Lower lobe of right lung (tissue), 2 donors: ENCODE measurements at places on chromosomes 6 and 20. TPM values are rescaled to one million over a fixed set of nuclear protein-coding genes. Genes with fewer than 3 reads are reported as not detected.

SLC22A16 gene
- 0.80 TPM for total RNA-seq

REV3L gene
- total RNA-seq = 30.3 TPM

GRCh38 chr6:81909162-81909561, 156.7 kb upstream of the TENT5A start:
- no peaks in the 10 kb centered on the region for H3K27me3 ChIP-seq
- H3K4me3 ChIP-seq = no peak overlapping the region
- no peaks in the 10 kb centered on the region for H3K36me3 ChIP-seq

GRCh38 chr6:110488606-110489190, 12.3 kb upstream of the SLC22A16 start:
- no peaks in the 10 kb centered on the region for H3K27me3 ChIP-seq
- H3K36me3 ChIP-seq = no peaks in the 10 kb centered on the region
- no peak for DNase-seq
- H3K4me1 ChIP-seq = no peaks in the 10 kb centered on the region
- H3K27ac ChIP-seq = no peak overlapping the region

DNA sequence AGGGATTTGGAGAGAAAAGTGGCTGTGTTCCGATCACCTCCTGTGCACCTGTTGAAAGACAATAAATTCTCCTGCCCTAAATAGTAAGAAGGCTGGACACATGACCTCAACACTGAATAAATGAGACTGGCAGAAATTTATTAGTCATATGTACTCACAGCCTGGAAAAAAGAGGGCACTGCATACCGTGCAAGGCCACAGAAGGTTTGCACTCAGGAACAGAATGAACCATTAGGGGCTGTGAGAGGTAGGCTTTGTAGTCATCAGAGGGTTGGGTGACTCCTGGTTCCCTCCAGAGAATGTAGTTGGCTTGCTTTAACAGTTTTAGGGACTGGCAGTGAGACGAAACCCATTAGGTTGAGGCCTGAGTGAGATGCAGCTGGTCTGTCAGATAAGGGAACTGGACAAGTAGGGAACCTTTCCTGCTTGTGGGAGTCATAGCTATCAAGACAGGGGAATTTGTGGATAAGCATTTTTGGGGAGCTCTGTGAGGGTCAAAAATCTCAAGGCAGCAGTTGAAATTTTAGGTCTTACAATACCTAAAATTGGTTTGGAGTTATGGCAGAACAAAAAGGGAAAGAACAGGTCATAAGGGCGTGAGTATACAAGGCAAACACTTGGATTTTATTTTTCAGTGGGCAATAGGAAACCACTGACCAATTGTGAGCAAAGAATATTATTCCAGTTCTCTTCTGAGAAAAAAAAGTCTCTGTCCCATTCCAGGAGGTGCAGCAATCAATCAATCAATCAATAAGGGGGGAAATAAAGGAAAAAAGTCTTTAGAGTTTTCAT, 67.9 kb upstream of the BTN3A2 start:
- no peak overlapping the region for H3K27ac ChIP-seq
- H3K4me3 ChIP-seq = no peak overlapping the region
- peaks cover 7% of the 10 kb centered on the region for H3K27me3 ChIP-seq
- H3K36me3 ChIP-seq = no peaks in the 10 kb centered on the region
- H3K4me1 ChIP-seq = no peaks in the 10 kb centered on the region

- peaks cover 27% of the 10 kb centered on the region for H3K4me1 ChIP-seq
- H3K27me3 ChIP-seq = peaks cover 37% of the 10 kb centered on the region
- DNase-seq = no peak
Observed at GRCh38 chr20:52103335-52103912, 88.2 kb downstream of the ZFP64 start.

ZFP57 gene
- not detected for total RNA-seq

GRCh38 chr6:88513920-88514319, 347.8 kb upstream of the CNR1 start:
- H3K27me3 ChIP-seq = no peaks in the 10 kb centered on the region
- H3K36me3 ChIP-seq = no peaks in the 10 kb centered on the region
- no peaks in the 10 kb centered on the region for H3K4me1 ChIP-seq
- no peak for DNase-seq
- H3K27ac ChIP-seq = no peak overlapping the region

DNA sequence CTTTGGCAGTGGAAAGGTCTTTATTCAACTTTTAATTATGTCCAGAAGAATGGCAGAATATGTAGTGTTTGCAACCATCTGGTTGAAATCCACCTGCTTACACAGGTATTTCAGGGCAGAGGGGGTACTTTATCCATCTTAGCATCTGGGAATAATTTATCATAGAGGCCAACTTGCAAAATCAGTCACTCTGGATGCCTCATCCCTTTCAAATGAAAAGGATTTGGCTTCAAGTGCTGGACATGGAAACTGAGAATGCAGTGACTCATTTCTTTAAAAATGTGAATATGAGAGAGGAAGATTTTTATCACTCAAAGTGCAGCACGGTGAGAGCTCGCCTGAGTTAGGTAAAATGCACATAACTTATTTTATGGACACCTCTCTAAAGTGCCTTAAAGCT, 758.3 kb downstream of the KIF16B start:
- no peaks in the 10 kb centered on the region for H3K4me1 ChIP-seq
- no peaks in the 10 kb centered on the region for H3K27me3 ChIP-seq
- H3K4me3 ChIP-seq = no peak overlapping the region
- H3K27ac ChIP-seq = no peak overlapping the region

DNA sequence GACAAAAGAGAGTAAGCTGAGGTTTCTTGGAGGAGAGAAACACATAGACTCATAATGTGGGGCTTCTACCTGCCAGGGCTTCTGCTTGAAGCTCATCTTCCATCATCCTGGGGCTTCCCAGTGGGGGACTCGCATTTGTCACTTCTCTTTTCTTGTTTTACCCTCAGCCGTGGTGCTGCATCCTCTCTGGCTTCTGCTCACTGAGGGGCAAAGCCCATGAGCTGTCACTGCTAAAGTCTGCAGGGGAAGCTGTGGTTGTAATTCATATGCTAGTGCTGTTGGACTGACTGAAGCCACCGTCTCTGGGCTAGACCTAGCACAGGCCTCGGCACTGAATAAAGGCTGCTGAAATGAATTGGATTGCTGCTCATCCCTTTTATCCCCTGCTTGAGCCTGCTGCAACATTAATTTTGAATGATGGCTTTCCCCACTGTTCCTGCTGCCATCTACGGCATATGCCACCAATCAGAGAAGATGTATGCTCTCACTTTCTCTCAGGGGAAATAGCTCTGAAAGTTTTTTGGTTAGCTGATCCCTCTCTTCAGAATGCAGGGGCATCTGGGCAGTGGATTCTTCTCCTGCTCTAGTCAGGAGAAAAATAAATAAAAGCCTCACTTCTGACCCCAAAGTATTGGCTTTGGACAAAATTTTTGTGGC, 568.4 kb upstream of the MAP3K7 start:
- no peaks in the 10 kb centered on the region for H3K27me3 ChIP-seq
- no peak overlapping the region for H3K27ac ChIP-seq
- H3K4me3 ChIP-seq = no peak overlapping the region
- H3K36me3 ChIP-seq = no peaks in the 10 kb centered on the region
- H3K4me1 ChIP-seq = no peaks in the 10 kb centered on the region

RAD21L1 gene
- not detected for total RNA-seq

GRCh38 chr6:147538821-147539220, 30.3 kb downstream of the SAMD5 start:
- DNase-seq = no peak
- H3K27ac ChIP-seq = no peak overlapping the region
- H3K4me1 ChIP-seq = no peaks in the 10 kb centered on the region
- no peaks in the 10 kb centered on the region for H3K27me3 ChIP-seq
- no peaks in the 10 kb centered on the region for H3K36me3 ChIP-seq

- H3K27me3 ChIP-seq = no peaks in the 10 kb centered on the region
- H3K36me3 ChIP-seq = peaks cover 77% of the 10 kb centered on the region
- peaks cover 12% of the 10 kb centered on the region for H3K4me1 ChIP-seq
- H3K27ac ChIP-seq = no peak overlapping the region
- H3K4me3 ChIP-seq = no peak overlapping the region
Observed at GRCh38 chr20:25300496-25301170, 52.7 kb downstream of the PYGB start.

DNA sequence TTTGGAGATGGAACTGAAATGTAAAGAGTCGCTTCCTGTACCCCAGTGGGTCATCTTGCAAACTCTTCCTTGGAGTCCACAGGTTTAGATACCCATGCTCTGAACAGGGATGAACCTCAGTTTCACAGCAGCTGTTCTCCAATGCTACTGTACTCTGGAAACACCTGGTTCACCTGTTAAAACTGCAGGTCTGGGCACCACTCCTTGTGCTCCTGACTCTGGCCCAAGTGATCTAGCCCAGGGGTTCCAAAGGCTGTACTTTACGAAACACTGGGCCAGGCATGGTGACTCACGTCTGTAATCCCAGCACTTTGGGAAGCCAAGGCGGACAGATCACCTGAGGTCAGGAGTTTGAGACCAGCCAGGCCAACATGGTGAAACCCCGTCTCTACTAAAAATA, 102.1 kb downstream of the ATP9A start:
- no peak overlapping the region for H3K4me3 ChIP-seq
- no peak for DNase-seq
- no peak overlapping the region for H3K27ac ChIP-seq
- H3K36me3 ChIP-seq = peaks cover 27% of the 10 kb centered on the region
- H3K27me3 ChIP-seq = no peaks in the 10 kb centered on the region

SLC22A7 gene
- not detected for total RNA-seq

GRCh38 chr20:42376131-42376530, 758.0 kb upstream of the CHD6 start:
- no peaks in the 10 kb centered on the region for H3K36me3 ChIP-seq
- H3K4me1 ChIP-seq = no peaks in the 10 kb centered on the region
- no peak for DNase-seq
- H3K27me3 ChIP-seq = peaks cover 4% of the 10 kb centered on the region
- H3K27ac ChIP-seq = no peak overlapping the region

JARID2 gene
- total RNA-seq = 16.0 TPM

PNPLA1 gene
- 0.27 TPM for total RNA-seq

DNA sequence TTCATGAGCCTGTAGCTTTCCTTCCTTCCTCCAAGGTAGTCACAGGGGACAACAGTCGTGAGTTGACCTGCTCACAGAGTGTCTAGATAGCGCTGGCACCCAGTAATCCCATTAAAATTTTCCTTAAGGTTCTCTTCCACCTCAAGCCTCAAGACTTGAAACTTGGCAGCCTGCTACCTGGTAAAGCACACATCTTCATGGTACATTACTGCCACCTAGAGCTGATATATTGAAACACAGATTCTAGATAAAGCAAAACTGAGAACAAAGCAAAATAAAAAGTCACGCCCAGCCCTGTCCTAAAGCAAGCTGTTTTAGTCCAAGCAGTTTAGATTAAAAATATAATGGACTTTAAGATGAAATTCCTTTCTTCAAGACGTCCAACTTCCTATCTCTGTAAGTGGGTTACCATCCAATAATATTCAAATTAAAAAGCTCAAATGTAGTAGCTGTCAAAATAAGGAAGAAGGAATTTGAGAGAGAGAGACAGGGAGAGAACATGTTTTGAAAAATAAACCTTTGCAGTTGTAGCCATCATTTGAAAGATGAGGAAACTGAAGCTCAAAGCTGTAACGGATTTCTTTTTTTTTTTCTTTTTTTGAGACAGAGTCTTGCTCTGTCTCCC, 50.7 kb upstream of the CD83 start:
- no peak overlapping the region for H3K4me3 ChIP-seq
- H3K36me3 ChIP-seq = no peaks in the 10 kb centered on the region
- H3K27me3 ChIP-seq = peaks cover 6% of the 10 kb centered on the region
- H3K27ac ChIP-seq = no peak overlapping the region
- DNase-seq = no peak

PTCRA gene
- 9.8 TPM for total RNA-seq

TRIM40 gene
- not detected for total RNA-seq

DNA sequence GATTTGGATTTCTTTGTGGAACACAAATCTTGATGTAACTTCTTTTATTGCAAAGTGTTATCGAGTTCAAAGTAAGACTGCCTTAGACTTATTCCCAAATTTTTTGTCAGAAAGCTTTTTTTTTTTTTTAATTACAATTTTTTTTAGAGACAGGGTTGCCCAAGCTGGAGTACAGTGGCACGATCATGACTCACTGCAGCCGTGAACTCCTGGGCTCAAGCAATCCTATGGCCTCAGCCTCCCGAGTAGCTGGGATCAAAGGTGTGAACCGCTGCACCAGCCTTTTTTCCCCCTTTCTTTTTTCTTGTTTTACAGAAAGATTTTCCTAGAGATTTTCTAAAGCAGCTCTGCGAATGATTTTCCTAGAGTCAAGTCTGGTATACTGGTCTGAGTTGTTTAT, 2.8 kb downstream of the RIOK1 start:
- H3K36me3 ChIP-seq = peaks cover 43% of the 10 kb centered on the region
- DNase-seq = no peak
- no peak overlapping the region for H3K27ac ChIP-seq

DNA sequence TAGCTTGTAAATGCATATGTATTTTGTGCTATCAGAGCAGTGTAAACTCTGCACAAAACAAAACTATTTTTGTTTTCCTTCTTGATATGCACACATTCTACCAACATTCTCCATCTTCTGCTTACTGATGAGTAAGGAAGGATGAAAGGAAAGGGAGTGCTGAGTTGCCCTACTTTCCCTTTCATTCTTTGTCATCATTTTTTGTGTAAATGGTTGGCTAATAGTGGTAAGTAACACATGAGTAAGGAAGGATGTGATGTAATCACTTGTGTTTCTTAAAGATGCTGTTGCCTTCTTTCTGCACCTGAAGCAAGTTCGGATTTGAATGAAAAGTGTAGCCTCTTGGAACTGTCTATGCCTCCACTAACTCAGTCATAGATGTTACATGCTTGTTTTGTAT, 4.6 kb upstream of the REV3L start:
- DNase-seq = no peak
- peaks cover 14% of the 10 kb centered on the region for H3K4me1 ChIP-seq
- H3K4me3 ChIP-seq = no peak overlapping the region
- H3K27ac ChIP-seq = no peak overlapping the region
- no peaks in the 10 kb centered on the region for H3K27me3 ChIP-seq
- no peaks in the 10 kb centered on the region for H3K36me3 ChIP-seq

- H3K27me3 ChIP-seq = peaks cover 9% of the 10 kb centered on the region
- H3K4me1 ChIP-seq = peaks cover 17% of the 10 kb centered on the region
- DNase-seq = peak; percentile 52
- peak overlapping the region; percentile 32 for H3K27ac ChIP-seq
- H3K36me3 ChIP-seq = no peaks in the 10 kb centered on the region
- H3K4me3 ChIP-seq = no peak overlapping the region
Observed at GRCh38 chr6:169978615-169979161, 227.3 kb downstream of the ERMARD start.

CTSZ gene
- total RNA-seq = 533 TPM

DNA sequence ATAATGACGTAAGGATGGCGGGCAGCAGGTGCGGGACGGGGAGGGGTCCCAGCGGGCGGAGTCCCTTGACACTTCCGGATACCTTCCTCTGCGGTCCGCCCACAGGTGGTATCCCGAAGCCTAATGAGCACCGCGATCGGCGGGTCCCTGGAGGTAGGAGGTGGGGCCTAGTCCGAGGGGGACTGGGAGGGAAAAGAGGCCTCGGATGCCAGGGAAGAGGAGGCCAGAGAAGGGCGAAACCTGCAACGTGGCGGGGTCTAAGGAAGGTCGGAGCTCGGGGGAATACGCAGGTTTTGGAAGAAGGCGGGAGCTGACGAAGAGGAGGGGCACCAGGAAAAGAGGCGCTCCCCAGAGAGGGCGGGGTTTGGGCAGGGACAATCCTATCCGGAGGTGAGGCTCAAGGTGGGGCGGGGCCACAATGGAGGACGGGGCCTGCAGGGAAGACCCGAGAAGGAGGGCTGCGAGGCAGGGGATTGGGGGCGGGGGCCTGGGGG, 3.7 kb downstream of the PRSS16 start:
- H3K4me3 ChIP-seq = peak overlapping the region; percentile 62
- H3K27me3 ChIP-seq = peaks cover 65% of the 10 kb centered on the region
- H3K27ac ChIP-seq = peak overlapping the region; percentile 87
- peaks cover 4% of the 10 kb centered on the region for H3K4me1 ChIP-seq

- H3K36me3 ChIP-seq = no peaks in the 10 kb centered on the region
- no peaks in the 10 kb centered on the region for H3K27me3 ChIP-seq
- H3K27ac ChIP-seq = peak overlapping the region; percentile 5
- H3K4me3 ChIP-seq = no peak overlapping the region
Observed at GRCh38 chr6:129140526-129140925, 257.6 kb downstream of the LAMA2 start.

DDRGK1 gene
- total RNA-seq = 89.8 TPM
